ENCODE measurements at places on chromosomes 3 and 15. TPM values are rescaled to one million over a fixed set of nuclear protein-coding genes. Genes with fewer than 3 reads are reported as not detected.

ADAM10 gene
- 189 TPM for total RNA-seq

LCTL gene
- not detected for total RNA-seq

TRH gene
- total RNA-seq, result not detected

ZPLD1 gene
- 0.10 TPM for total RNA-seq

GOLGA8J gene
- not detected for total RNA-seq

CLEC3B gene
- total RNA-seq, result not detected

MCCC1 gene
- total RNA-seq, result 13.0 TPM

ZKSCAN7 gene
- 1.2 TPM for total RNA-seq

NPAP1 gene
- not detected for total RNA-seq

ASB14 gene
- total RNA-seq, result not detected

Measured in glomerular endothelial cell (primary cell).